ENCODE measurements at places on chromosomes 7 and 10.

DNA sequence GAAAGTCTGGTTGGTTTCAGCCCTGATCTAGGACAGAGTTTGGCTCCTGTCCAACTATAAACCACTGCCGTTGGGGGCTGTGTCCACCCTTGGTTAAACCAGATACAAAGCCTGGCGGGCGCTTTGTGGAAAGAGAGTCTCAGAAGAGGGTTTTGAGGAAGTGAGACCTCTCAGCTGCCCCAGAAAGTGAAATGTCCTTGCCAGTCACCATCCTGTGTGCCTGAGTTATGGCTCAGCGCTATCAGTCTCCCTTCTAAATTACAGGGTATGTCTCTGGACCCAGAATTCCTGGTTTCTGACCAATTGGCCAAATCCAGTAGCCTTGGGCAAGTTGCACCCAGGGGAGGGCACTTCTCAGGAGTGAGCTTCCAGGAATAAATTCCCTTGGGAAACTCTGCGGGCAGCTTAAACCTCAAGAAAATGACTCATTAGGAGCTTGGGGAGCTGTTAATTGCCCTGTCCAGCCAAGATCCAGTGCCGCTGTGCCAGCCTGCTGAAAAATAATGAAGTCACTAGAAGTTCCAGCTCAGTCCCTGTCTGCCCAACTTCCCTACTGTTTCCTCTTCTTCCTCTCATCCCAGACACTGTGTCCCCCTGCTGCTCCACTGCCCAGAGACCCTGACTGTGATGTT, 66.7 kb upstream of the PDZD8 start:
- DNase-seq = no peak

DNA sequence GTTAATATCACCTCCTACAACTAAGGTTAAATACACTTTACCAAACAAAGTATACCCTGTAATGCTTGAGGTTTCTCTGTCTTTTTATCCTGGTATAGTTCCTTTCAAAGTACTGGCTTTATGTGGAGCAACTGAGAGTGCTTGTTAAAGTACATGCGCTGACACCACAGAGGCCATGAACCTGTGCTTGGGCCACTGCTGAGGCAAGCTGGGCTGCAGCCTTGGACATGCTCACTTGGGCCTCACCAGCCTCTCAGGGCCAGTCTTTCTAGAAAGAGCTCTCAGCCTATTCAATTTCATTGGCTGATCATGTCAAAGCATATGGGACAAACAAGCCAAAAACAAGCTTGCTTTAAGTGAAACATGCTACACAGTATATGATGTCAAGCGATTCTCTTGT, 126.1 kb upstream of the DNAJB12 start:
- no peak for DNase-seq

- no peak for DNase-seq
These were observed 85.9 kb downstream of the USP6NL start for GRCh38 chr10:11525503-11525902.

- no peak for DNase-seq
These were observed 62.4 kb downstream of the EEPD1 start for GRCh38 chr7:36215457-36215765.

Data from iris pigment epithelial cell (primary cell).